Activated CD8-positive, alpha-beta memory T cell treated with anti-CD3 and anti-CD28 coated beads, Interleukin-2, amount 10 ng/mL, durations not matched to agents 7 days and 5 days (primary cell): ENCODE measurements at places on chromosomes 3 and 15. TPM values are rescaled to one million over a fixed set of nuclear protein-coding genes. Genes with fewer than 3 reads are reported as not detected.

Gene VWA5B2
- total RNA-seq, result not detected

DNA sequence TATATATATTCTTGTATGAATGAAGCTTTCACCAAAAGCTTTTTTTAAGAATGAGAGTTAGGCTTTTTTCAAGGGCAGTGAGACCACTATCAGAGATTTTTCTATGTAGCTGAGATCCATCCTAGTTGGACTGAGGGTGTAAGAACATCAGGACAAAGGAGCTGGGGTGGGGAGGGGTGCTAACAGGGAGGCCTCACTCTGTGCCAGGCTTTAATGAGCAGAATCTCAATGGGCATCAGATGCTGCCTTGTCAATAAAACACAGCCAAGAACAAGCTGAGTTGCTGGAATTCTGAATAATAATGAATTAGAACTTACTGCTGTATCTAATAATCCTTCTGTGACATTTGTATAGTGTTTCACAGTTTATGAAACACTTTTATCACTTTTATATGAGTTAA, 41.4 kb upstream of the USP3 start:
- no peak for DNase-seq

Gene B2M
- 7,161 TPM for total RNA-seq

DNA sequence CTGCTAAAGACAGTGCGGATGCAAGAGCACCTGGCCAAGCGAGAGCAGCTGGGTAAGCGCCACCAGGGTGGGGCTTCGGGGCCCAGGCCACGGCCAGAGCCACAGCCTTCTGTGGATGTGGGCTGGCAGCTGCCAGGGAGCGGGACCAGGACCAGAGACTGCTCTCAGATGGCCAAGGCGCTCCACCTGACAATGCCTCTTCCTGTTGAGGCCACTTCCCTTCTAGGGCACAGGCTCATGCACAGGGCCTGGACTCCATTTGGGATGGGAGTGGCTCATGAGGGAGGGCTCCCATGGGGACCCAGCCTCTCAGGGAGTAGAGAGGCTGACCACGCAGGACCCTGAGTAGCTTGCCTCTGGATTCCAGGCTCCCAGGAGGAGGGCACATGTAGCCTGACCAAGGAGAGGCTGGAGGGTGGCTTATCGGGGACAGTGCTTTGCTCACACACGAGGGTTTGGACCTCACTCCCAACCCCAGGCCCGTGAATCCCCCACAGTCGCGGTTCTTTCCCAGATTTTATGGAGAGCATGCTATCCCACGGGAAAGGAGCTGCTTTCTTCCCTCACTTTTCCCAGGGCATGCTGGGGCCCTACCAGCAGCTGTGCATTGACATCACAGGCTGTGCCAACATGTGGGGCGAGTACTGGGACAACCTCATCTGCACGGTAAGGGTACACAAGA, 25.1 kb downstream of the ACAA1 start:
- no peak for DNase-seq

GRCh38 chr3:99925584-99926230, 108.0 kb downstream of the CMSS1 start:
- DNase-seq, result no peak

- DNase-seq, result no peak
These were observed 25.0 kb downstream of the CEP70 start for GRCh38 chr3:138569090-138569489.

Gene GP9
- not detected for total RNA-seq
